ENCODE measurements at places on chromosomes 1 and 21.

DNA sequence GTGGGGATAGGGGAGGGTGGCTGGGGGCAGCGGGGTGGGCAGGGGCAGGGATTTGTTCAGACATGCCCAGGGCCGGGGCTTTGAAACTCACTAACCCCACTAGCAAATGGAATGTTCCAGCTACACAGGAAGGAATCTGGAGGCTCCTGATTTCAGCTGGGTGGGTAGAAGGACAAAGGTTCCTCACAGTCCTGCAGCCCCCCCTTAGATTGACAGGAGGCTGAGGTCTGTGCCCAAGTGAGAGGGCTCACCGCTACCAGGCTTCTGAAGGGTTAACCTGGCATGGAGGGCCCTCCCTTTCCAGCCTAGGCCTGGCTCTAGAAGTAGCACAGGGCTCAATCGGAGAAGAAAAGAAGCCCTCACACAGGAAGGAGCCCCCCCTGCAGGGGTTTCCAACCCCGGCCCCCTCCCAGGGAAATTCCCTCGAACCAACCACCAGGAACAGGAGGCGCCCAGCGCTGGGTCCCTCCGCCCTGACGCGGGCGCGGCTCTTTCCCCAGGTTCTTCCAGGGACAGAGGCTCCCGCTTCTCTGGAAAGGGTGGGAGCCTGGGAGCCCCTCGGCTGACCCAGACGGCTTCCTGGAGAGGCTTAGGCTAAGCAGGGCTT, 3.3 kb downstream of the EPHA2 start:
- no peak for DNase-seq

DNA sequence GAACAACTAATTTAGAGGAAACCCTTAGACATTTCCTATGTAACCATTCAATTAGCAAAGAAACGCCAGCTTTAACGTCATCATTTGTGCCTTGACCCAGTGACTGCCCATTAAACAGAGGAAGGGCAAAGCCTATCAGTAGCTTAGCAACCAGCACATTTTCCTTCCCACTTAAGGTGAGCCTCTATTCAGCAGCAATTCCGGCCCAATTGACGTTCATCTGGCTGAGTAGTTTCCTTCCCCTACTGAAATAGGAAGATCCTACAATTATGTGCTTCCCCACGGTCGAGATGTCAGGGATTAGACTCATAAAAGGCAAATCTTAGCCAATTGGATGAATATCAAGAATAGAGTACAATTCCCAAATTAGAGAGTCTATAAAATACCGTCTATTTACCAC, 482.1 kb upstream of the ADAMTS5 start:
- DNase-seq = no peak

DNA sequence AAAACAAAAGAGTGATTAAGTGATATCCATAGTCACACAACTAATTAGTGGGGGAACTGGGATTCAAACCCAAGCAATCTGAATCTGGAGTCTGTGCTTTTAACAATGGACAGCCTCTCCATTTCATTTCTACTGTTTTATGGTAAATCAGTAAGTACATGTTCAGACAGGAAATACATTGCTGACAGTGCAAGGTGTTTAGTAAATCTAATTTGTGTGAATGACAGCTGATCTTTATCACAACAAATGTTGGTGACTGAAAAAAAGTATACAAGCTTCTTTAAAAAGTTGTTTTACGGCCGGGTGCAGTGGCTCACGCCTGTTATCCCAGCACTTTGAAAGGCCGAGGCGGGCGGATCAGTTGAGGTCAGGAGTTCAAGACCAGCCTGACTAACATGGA, 20.6 kb downstream of the DONSON start:
- DNase-seq = no peak

DNA sequence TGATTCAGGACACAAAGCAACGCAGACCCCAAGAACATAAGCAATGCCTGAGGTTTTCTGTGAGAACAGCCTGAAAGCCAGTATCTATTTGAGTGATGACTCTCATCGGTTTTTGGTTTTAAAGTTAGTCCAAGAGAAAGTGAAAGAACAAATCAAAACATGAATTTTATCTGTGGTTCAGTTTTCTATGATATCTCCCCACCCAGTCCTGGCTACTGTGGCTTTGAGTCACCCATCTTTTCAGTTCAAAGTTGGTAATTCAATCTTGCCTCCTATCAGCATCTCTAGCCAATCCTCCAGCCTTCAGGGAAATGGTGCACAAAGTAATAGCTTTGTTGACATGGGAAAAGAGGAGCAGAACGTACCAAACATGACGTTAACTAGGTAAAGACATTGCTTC, 40.5 kb upstream of the KRTAP19-8 start:
- DNase-seq = no peak

DNA sequence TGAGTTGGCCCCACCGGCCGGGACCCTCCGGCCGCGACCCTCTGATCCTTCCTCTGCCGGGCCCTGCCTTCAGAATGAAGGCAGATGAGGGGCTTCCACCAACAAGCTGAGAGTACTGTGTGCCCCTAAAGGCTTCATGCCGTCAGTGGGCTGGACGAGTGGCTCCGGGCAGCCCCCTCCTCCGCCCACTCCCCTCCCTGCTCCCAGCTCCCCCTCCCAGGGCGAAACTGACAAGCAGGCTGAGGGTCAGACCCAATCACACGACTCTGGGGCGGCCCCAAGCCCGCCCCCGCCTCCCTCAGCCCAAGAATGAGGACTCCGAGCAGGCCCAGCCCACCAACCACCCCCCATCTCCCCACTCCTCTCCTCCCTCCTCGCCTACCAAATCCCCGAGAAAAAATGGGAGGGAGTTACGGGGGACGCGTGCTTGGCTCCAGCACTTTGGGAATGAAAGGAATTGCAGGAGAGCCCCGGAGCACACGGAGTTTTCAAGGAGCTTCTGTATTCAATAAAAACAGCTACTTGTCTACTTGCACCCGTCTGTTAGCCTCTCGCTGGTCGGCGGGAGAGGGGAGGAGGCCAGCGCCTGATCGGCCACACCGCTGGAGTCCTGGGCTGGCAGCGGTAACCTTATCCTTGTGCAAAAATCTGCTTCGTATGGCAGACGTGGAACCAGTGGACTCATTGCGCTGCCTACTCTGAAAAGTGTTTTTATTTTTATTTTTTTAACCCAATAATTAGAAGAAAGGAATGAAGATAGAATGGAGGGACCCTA, at the start of gene COL11A1:
Gene COL11A1 (minus strand): TSS at position 147 of the 775 bp plus-strand sequence. CDS start 344 bp downstream, outside the sequence.
- DNase-seq = no peak

- DNase-seq = no peak
These were observed 142.1 kb upstream of the WNT4 start for GRCh38 chr1:22284906-22285548.

DNA sequence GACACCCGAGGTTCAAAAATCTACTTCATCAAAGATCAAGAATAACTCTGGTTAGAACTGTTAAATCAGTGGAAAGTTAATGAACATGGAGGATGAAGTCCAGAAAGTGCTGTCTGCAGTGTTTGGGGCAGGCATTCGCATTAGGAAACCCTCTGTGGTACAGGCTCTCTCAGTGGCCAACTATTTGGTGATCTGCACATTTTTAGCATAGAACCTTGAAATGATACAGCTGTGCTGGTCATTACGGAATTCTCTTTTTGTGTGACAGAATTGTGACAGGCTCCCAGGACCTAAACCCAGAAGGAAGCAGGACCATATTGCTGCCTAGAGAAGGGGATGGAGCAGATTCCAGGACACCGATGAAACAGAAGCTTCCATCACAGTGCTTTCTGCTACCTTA, 89.0 kb downstream of the SLC45A1 start:
- no peak for DNase-seq

- DNase-seq = no peak
These were observed 675 bp upstream of the TEKT2 start for GRCh38 chr1:36083219-36083618.

GRCh38 chr1:29513357-29513756, 277.0 kb downstream of the PTPRU start:
- DNase-seq = peak; percentile 60

GRCh38 chr1:61260171-61260570, 177.8 kb downstream of the NFIA start:
- no peak for DNase-seq

GRCh38 chr1:8815582-8816151, 1.8 kb downstream of the RERE start:
- no peak for DNase-seq

- no peak for DNase-seq
These were observed 106.4 kb upstream of the TARDBP start for GRCh38 chr1:10905841-10906655.

Measured in NCI-H2171 (cell line).